Ascending aorta (tissue), 2 donors: ENCODE measurements at places on chromosomes 3 and 15.

DNA sequence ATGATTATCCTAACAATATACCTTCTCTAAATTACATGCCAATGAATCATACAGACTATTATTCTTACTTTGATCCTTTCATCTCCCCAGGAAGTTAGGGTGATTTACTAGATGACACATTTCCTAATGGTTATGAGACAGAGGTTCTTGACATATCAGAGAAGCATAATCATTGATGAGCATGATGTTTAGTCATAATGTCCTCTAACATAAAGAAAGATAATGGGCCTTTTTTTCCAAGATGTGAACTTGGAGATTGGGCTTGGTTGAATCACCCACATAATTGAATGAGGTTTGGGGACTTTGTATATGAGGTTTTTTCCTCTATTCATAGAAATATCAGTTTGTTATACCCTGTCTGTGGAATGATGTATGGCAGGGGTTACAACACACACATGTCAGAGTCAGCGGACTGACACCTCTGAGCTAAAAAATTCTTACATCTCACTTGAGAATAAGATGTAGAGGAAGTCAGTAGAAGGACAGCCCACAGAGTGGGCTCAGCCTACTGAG is 69.7 kb upstream of the DCBLD2 start:
- DNase-seq, result no peak

DNA sequence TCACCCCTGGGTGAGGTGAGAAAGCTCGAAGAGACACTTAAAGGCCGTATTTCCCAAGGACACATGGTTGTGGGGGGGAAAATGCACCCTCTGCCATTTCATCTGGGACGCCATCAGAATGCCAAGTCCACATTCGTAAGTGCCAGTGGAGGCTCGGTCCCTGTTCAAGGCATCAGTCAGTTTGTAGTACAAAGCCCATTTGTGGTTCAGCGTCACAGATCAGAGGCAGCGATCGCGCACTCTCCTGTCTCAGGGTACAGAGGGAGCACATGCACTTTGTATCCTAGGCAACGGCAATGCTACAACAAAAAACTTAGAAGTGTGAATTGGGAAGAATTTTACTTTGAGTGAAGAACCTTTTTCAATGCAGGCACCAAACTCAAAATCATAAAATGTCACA is 27.2 kb downstream of the SEMA6D start:
- no peak for DNase-seq

GRCh38 chr3:72383883-72384282 is 464.4 kb downstream of the SHQ1 start:
- DNase-seq, result no peak

DNA sequence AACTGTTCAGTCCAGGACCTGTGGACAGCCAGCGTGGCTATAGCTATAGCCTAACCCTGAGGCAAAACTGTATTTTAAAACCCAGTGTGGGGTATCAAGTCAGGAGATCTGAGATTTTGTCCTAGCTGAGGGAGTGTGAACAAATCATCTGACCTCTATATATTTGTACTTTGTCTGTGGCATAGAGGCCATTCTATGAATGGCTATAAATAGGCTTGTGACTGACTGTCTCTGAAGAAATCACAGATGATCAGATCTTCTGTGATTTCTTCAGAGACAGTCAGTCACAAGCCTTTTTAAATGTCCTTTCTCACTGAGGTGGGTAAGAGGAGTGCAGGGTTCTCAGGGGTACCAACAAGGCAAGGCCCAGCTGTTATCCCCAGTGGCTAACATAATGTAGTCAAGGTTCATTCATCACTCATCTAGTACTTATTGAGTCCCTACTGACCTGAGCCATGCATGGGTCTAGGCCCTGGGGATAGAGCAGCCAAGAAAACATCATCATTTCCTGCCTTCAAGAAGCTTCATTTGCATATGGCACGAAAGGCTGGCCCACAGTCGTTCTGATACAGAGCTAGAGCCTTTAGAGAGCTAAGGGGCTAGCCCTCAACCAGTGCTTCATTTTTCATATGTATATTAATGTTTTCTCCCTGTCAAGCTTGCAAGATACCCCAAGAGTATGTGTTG is 53.3 kb downstream of the TIPARP start:
- no peak for DNase-seq

- no peak for DNase-seq
Measured at GRCh38 chr3:58490860-58491501, 915 bp upstream of the KCTD6 start.

DNA sequence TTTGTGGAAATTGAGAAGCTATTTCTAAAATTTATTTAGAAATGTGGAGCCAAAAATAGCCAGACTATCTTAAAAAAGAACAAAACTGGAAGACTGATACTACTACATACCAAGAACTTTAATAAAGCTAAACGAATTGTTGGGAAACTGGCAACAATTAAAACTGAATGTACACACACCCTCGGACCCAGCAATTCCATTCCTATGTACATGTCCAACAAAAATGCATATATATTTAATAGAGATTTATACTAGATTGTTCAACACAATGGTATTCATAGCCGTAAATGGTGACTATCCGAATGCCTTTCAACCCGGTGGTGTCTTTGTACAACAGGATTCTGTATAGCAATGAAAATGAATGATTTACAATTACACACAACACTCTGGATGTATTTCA is 136.5 kb upstream of the RASGRP1 start:
- DNase-seq, result no peak

- peak; percentile 62 for DNase-seq
Measured at GRCh38 chr3:134369231-134369741, 5.0 kb downstream of the AMOTL2 start.

- DNase-seq, result no peak
Measured at GRCh38 chr15:81945014-81945615, 100.7 kb downstream of the MEX3B start.

- DNase-seq, result no peak
Measured at GRCh38 chr15:31508656-31509055, 182.0 kb downstream of the KLF13 start.

DNA sequence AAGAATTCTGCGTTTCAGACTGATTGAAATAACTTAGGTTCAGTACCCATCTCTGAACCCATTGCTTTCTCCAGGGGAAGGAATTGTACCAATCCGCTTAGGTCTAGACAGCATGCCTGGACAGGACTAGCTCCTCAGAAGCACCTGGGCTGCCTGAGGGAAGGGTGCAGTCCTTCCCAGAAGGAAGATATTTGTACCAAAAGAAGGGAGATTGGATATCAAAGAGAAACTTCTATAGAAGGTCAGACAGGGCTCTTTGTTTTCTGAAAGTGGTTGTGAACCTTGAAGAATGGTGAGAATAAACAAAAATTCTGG is 133.8 kb upstream of the LRTM1 start:
- no peak for DNase-seq

- DNase-seq, result no peak
Measured at GRCh38 chr3:78918361-78919020, 849.3 kb downstream of the ROBO1 start.

DNA sequence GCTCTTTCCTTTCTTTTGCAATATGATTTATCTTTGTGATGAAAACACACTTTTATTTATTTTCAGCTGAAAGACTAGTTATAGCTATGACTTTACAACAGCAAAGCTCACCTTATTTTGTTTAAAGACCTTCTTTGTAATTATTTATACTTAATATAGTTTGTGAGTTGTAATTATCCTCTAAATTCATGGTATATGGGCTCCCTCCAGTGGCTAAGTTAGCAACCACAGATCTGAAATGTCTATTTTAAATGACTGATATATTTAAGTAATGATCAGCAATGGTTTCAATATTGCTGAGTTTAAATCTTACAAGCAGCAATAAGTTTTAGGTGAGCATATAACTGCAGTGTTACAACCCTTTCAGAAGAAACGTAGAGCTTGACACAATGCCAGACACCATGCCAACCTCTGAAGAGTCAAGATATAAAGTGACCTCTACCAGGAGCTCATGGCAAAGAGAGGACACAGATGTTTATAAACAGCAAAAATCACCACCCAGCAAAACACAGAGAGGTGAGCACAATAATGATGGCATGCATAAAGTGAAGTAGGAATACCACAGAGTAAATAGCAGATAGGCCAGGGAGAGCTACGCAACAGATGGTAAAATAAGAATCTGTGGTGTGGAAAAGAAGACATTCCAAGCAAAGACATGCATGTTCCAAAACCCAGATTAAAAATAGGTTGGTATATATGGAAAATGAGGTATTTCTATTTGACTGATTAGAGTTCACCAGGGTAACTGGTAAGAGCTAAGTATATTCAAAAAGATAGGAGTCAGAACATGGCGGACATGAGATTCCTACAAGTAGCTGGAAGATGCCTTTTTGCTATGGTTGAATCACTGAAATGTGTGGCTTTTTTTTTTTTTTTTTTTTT is 143.7 kb upstream of the ZNF385D start:
- DNase-seq, result no peak

- no peak for DNase-seq
Measured at GRCh38 chr15:71447328-71448250, 332.3 kb downstream of the THSD4 start.

DNA sequence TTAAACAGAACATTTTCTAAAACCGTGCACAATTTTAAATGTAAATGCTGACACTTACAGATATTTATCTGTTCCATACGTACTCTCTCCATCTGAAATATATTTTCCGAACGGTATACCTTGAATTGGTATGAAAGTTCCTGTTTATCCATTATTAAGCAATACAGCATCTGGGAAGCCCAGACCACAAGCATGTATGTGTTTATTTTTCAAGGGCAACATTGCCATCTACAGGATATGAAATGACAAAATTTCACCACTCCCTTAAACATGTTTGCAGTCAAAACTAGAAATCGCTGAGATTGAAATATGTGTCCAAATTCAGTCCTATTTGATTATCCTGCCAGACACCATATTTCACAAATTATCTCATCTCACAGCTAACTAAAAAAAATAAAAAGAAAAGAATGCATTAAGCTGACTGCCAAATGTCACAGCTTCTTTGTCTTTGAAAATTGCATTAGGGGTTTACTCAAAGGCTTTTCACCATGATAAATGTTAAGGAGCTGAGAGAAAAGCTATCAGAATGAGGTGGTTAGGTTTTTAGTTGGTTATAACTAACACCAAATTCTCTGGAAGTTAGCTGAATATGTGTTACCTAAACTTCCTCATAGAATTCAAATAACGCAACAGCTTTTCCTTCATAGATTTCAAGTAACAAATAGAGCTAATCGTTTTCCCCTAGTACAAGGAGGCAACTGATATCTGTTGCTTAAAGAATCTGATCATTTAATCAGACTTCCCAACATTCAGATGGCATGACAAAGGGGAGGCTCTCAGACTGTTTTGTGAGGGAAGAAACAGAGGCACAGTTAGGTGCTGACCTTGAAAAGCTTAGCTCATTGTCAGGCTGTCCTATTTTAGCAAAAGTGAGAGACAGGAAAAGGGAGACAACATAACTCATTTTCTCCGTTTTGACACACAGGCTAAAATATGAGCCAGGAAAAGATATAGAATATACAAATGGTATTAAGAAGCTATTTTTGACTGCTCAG is 533.1 kb downstream of the TBL1XR1 start:
- DNase-seq, result no peak

DNA sequence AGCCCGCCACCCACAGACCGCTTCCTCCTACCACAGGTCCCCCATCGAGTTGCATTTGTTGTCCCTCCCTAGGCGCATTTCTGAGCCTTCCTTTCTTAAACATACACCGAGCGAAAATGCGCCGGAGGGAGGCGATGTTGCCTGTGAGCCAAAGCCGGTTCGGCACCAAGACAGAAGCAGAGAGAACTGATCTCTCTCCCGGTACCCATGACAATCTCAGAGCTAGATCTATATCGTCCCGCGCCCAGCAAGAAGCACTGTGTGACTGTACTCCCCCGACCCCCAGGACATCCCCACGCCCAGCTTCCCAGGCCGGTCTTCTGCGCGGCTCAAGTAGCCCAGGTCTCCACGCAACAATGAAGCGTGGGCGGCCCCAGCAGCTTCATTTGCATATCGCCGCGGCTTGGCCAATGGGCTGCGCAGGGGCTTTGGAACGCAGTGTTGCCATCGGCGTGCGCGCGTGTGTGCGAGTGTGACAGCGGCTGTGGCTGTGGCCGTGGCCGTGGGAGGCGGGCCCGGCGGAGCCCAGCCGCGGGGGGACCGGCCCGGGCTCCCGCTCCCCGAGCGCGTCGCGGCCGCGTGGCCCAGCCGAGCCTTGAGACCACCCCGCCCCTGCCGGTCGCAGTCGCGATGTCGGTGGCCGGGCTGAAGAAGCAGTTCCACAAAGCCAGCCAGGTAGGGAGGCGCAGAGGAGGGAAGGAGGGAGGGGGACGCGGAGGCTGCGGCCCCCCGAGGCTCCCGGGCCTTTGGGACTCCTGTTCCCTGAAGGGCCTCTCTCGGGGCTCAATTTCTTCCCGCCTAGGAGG is at the start of gene SH3GL3:
Gene SH3GL3 (plus strand): TSS at position 438 of the 806 bp plus-strand sequence. CDS start 193 bp downstream, at position 631.
- DNase-seq, result peak; percentile 90

DNA sequence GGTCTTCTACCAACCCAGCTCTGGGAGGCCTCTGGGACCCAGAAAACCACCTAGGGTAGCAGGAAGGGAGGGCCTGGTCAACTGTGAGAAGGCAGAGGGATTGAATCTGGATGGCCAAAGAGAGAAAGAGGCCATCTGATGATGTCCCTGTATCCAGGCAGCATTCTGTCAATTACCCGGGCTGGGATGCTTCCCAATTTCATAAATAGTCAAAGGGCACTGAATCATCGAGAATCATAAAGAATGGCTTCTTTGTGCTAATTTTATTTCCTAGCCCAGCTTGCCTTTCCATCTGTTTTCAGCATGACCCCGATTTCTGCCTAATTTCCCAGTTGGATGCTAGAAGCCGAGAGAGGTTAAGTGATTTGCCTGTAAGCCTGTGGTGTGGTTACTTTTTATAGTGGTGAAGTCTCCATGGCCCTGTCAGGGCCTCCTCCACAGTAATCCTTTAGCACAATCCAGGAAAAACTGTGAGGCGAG is 129.2 kb downstream of the FAM43A start:
- DNase-seq, result no peak

GRCh38 chr3:139537795-139538621 is 1.5 kb downstream of the RBP1 start:
- peak; percentile 61 for DNase-seq

DNA sequence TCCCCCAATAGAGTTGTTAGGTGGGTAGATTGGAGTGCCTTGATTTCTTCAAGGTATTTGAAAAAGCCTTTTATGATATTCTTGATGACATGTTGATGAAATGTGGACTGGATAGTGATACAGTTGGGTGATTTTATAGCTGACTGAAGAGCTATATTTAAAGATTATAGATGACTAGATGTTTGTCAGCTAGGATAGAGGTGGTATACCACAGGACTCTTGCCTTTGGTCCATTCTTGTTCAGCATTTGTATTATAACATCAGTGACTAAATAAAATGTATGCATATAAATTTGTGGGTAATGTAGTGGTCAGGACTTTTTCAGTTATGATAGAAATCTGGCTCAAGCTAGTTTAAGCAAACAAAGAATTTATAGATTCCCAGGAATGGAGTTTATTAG is 143.9 kb downstream of the ZNF609 start:
- no peak for DNase-seq

- DNase-seq, result no peak
Measured at GRCh38 chr15:58479941-58480340, 48.1 kb downstream of the LIPC start.

GRCh38 chr3:12138044-12138443 is 20.7 kb downstream of the TIMP4 start:
- DNase-seq, result no peak

GRCh38 chr3:128430301-128430700 is 36.4 kb downstream of the DNAJB8 start:
- no peak for DNase-seq

GRCh38 chr15:89587955-89588354 is 12.7 kb downstream of the TICRR start:
- DNase-seq, result no peak

GRCh38 chr15:77832874-77833273 is 200.2 kb upstream of the LINGO1 start:
- no peak for DNase-seq

- no peak for DNase-seq
Measured at GRCh38 chr15:59116141-59116540, 11.2 kb downstream of the CCNB2 start.
